H4 (cell line): ENCODE measurements at places on chromosomes 4 and X. TPM values are rescaled to one million over a fixed set of nuclear protein-coding genes. Genes with fewer than 3 reads are reported as not detected.
A peak's percentile ranks its signal among the peaks of the same experiment; 100 is the strongest.

Gene TBX22
- total RNA-seq: 0.48 and 0.58 TPM in 2 replicates

Gene PASD1
- total RNA-seq: 0.12 TPM in 1 of 2 replicates, not detected in the other

Gene ABLIM2
- 0.29 and 0.43 TPM in 2 replicates for total RNA-seq

Gene DDX60
- total RNA-seq: 20.0 and 30.2 TPM in 2 replicates

DNA sequence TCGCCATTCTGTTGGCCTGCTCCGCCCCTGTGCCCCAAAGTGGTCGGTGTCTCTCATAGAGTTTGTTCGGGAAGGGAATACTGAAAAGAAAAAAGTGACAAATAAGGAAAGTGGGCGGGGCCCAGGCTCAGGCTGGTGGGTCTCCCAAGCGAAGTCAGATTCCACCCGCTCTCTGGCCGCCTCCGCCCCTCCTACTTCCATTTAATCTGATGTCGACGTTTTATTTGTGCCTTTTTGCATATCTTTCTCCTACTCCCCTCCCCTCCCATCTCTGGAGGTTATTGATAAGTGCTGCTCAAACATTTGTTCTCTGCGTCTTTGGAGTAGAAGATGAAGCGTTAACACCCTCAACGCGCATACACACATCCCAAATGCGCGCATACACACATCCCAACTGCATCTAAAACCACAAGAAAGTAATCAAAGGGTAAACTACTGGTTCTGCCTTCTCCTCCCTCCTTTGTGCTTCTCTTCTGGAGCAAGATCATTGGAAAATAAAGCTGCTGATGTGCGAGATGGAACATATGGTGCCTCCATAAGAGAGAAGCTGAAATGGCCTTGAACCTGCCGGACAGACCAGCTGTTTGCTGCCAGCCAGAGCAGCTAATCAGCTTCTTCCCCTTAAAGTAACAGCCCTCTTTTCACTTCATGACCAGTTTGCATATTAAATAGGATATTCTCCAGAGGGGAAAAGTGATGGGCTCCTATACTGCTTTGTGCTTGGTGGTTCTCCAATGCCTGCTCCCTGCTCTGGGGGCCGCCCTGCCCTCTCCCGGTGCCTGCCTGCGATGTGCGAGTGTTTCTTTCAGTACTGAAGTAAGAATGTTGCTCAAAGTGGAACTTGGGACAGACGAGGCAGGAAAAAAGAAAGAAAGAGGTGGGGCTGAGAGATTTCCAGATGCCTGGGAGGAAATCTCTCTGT lies 3.1 kb downstream of the MAMLD1 start:
- no peak for DNase-seq

- DNase-seq: no peak
These were observed 135.0 kb upstream of the IL15 start for GRCh38 chr4:141501395-141501794.

DNA sequence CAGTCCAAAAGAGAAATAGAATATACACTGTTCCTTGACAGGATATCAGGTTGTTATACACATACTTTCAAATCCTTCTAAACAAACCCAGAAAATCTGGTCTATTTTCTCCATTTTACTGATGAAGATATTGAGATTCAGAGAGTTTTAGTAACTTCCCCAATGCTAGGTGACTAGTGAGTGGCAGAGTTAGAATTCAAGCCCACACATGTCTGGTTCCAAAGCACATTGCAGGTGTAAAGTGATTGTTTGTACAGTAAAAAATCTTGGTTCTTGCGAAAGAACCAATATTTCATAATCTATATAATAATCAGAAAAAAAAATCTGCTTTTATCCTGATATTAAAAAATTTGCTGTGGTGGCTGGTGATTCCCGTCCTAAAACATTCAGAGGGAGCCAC lies 39.5 kb upstream of the EMCN start:
- DNase-seq: no peak

DNA sequence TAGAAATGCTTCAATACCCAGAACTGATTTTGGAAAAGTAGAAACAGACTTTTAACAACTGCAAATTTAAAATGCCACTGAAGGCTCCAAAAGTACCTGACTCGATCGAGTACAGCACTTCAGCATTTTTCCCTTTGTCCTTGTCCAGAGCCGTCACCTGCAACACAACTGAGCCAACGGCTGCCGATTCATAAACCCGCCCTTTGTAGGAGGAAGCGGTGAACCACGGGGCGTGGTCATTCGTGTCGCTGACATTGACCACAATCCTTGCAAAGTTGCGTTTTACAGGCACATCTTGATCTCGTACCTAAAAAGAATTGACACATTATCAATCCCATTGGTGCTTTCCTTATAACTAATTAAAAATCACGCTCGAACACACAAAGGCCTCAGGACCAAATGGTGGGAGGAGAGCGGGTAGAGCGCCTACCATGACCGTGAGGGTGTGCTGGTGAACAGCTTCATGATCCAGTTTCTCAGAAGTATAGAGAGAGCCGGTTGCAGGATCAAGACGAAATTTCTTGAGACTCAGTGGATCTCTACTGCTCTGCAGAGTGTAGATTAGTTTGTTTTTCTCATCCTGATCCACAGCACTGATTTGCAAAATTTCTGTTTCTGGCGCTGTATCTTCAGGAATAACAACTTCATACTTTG lies 72.8 kb upstream of the MTNR1A start:
- no peak for DNase-seq

DNA sequence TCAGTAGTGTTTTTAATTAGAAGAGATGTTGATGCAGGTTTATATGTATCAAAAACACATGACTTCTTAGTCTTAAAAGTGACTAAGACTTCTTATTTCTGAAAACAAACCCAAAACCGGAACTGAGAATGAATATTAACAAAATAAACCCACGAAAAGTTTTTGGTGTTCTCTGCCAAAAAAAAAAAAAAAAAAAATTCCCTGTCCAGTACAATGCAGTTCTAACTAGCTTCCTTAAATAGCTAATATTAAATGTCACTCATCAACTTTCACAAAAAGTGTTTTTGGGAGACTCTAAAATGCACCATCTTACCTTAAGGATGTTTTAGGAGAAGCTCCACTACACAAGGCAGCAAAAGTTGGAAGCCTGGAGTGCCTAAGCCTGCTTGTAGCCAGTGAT lies 2.0 kb downstream of the ANKRD37 start:
- DNase-seq: no peak

- no peak for DNase-seq
These were observed 201.6 kb downstream of the STIM2 start for GRCh38 chr4:27062256-27062655.

GRCh38 chrX:121160987-121161386 lies 113.6 kb downstream of the GLUD2 start:
- DNase-seq: peak; percentile 8

DNA sequence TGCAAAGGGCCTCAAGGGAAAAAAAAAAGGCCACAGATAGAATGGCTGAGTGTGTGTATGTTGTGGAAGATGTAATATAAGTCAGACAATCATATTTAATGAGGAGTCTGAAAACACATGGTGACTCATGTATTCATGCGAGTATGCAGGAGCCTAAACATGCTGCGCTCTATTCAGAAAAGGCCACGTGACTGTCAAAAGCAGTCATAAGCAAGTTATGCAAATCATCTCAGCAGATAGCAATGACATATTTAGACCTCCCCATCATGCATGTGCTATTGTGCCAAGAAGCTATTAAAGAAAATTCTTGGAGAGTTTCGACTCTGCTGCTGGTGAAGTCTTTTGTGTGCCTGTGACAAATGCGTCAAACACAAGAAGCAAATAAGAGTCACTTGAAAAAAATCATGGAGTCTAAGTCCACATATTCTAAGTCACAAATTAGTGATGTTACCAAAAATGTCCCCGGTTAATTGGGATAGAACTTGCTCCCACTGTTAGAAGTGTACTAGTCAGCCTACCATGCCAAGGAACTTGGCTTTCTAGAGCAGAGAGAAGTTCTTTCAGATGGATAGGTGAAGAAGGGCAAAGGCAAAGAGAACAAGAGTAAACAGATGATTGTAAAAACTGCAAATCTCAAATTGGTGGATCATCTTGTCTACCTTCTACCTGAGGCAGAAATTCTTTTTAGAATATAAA lies 5.0 kb downstream of the LNX1 start:
- DNase-seq: peak; percentile 27

GRCh38 chrX:2707334-2707760 lies 16.3 kb downstream of the CD99 start:
- peak; percentile 92 for DNase-seq

- DNase-seq: no peak
These were observed 9.3 kb upstream of the SEC24B start for GRCh38 chr4:109424093-109424841.

GRCh38 chr4:70802928-70803580 lies 36.6 kb downstream of the GRSF1 start:
- no peak for DNase-seq

DNA sequence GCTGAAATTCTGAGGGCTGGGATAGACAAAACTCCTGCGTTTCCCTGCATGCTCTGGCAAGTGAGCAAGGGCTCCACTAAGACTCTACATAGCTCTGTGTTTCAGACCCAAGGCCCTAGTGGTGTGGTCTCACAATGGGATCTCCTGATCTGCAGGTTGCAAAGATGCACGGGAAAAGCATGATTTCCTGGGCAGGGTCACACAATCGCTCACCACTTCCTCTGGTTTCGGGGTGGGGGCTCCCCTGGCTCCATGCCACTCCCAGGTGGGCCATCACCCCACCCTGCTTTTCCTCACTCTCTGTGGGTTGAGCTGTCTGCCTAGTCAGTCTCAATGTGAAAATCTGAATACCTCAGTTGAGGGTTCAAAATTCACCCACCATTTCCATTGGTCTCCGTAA lies 111.5 kb downstream of the KLF8 start:
- DNase-seq: no peak

DNA sequence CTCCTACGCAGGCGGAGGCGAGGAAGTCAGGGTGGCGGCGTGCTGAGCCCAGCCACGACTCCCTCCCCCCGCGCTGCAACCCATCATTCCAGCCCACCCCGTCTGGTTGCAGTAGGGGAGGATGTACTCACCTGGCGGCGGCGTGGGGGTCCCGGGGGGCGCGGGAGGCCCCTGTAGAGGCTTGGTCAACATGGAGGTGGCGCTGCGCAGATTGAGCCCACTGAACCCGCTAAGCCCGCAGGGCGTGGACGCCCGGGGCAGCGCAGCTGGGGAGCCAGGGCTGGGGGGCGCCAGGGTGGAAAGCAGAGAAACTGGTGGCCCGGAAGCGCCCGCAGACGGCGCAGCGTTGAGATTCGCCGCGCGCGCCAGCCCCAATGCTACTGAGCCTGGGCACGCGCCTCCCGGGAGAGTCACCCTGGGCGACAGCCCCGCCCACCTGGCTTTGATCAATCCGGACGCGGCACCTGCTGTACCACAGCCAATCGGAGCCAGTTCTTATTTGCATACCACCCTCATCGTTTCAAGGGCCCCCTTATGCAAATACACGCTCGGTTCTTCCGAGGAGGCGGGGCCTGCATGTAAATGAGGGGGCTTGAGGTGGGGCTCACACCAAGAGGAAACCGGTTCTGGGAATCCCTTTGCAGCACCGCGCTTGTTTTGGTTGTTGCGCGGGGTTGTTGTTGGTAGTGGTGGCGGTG lies at the start of gene PIM2:
PIM2 (minus strand) TSS at position 382 of the 698 bp plus-strand sequence; CDS start at position 192, 190 bp downstream.
- DNase-seq: peak; percentile 89
